ENCODE measurements at places on chromosomes 5 and 9.

GRCh38 chr9:79565245-79565644 is 6.5 kb upstream of the TLE4 start:
- DNase-seq = no peak

- DNase-seq = no peak
Observed at GRCh38 chr9:89375191-89375760, 57.0 kb downstream of the SECISBP2 start.

GRCh38 chr9:38091310-38092199 is 22.5 kb upstream of the SHB start:
- DNase-seq = no peak

DNA sequence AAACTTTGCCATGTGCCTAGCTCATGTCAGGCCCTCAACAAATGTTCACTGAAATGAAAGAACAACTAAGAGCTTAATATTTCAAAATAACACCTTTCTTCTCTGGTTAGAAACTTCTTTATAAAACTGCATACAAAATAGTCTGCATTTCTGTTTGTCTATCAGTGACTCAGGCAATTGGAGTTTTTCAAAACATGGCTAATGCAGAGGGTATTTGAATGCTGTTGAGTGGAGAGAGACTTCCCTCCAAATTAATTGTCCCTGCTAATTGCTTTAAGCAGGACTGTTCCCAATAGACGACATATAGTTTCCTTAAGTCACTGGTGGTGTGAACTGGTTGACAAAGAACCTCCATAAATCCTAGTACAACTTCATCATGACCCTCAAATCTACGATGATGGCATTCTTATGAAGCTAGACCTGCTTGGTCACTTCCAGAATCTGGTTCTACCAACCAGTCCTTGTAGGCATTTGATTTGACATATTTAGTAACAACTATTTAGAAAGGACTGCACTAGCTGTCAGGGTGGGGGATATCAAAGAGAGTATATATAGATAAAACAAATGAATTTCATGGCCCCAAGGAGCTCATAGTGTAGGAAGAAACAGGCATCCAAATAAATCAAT is 84.5 kb downstream of the PRLR start:
- DNase-seq = no peak

DNA sequence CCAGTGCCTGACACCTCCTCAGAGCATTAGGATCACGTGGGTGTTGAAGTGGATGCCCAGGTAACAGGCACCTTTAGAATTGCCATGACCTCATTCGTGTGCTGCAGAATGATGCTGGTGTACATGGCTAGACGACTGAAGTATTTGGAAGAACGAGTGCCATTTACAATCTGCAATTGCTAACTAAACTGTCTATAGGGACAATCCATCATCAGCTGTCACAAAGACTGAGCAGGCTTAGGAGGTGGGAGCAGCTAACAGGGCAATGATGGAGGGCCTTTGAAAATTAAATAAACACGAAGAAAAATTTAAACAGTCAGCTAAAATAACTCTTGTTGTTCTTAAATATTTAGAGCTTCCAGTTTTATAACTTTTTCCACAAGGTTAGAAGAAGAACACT is 375.8 kb downstream of the GADD45G start:
- no peak for DNase-seq

DNA sequence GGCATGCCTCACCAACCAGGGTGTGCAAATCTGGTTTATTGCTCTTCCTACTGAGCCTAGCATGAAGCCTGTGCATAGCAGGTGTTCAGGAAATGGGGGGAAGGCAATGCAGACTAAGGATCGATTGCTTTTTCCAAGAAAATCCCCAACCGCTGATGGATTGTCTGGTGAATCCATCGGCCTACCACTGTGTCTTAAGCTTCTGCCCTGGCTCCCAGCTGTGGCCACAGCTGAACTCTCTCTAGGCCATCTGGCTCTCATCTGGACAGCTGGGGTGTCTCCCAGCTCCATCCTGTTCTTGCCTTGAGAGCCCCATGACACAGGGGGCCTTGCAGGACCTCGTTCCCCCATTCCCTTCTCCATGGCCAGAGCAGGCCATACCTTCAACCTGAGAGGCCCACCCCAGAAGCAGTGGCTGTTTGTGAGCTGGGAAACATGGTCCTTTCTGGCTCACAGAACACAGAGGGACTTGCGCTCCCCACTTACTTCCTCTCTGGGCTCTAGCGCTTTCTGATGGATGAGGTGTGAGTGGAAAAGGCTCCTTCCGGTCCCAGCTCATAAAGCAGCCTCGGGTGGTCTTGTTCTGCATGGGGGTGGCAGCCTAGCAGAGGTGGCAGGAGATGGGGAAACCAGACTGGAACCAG is 41.8 kb downstream of the COL27A1 start:
- no peak for DNase-seq

DNA sequence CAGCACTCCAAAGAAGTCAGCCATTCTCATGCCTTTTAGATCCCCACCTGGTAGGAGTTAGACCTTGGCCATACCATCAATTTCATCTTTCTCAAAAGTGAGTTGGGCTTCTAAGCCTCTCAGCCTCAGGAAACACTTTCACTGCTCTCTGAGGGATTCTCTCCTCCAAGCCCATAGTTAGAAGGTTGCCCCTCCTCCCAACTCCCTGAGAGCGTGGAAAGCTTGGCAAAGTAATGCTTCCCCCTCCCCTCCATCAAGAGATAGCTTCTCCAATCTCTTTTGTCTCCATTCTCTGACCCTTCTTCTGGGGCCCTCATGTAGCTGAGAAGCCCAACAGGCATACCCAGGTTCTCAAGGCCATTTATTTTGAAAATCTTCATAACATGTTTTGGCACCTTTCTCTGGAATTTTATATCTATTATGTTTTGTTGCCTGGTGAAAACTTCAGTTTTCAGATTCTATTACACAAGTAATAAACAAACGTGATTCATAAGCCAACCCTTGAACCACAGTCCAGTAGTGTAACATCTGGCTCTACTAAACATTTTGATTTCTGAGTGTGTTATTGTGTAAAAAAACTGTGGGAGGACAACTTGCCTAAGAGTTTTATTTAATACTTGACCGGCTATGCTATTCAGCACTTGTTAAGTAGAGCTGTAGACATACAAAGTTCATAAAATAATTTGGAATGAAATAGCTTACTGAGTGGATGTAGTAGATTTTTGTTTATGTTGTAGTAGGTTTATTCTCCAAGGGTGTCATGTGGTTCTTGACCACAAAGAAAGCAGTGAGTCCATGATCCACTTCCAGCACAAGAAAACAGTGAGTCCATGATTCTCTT is 17.1 kb downstream of the LVRN start:
- DNase-seq = no peak

- DNase-seq = peak; percentile 82
Observed at GRCh38 chr9:12718482-12719026, 25.4 kb downstream of the TYRP1 start.

DNA sequence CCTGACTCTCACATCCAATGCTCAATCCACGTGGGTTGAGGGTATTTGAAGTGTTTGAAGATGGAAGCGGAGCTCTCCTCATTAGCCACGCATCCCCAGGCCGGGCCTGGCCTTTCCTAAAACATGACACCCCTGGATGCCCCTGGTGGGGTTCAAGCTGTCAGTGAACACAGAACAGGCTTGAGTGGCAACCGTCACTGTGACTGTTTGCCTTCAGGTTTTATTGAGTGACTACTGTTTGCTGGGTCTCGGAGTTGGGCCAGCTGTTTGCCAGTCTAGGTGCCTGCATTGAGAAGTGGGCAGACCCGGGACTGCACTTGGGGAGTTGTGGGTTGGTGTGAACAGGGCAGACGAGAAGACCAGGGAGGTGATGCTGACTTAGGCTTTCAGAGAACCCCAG is 7.8 kb upstream of the OLFM1 start:
- no peak for DNase-seq

DNA sequence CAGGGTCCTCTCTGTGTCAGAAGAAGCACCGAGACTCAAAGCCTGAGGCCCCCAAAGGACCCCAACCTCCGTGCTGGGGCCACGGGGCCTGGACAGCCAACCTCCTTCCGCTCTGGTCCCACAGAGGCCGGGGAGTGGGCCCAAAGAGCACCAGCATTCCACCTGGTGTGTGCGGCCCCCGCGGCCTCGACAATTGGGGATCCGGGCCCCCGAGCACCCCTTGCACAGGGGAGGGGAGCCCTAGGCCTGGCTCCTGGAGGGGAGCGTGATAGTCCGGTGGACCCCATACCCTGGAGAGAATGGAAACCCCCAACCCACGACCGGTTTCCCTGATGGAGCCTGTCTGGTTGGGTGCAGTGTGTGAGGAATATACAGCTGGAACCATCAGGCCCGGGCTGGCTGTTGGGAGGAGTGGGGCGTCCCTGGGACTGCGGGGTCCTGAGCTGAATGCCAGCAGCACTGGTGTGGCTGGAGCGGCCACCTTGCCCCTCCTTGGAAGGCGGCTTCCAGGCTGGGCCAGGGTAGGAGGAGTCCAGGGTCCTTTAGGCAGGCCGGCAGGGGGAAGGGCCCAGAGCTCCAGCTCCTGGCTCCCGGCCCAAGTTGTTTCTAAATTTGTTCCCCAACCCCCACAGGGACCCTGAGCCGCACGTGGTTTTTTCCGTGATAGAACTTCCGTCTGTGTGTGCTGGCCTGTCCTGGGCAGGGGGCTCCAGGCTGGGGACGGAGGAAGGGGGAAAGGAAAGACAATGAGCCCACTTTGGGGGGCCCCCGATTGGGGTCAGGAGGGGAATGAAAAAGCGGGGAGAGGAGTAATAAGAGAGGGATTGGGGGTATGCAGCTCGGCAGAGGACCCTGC is 825 bp upstream of the TOR4A start:
- peak; percentile 58 for DNase-seq

GRCh38 chr5:160092960-160093707 is 26.1 kb downstream of the PWWP2A start:
- DNase-seq = no peak

DNA sequence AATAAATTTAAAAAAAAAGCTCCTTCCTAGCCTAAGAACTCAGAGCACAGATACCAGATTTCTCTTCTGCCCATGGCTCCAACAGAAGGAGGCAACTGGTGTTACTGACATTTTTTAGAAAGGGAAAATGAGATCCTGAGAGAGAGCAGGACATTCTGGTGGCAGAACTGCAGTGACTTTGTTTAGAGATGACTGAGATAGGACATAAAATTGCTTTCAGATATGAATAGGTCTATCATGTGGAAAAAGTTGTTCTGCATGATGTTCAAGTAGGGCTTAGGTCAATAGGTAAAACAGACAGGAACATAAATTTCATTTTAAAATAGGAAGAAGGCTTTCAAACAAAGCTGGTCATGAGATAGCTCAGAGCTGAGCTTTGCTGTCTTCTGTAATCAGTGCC is 49.6 kb downstream of the NIPAL4 start:
- no peak for DNase-seq

DNA sequence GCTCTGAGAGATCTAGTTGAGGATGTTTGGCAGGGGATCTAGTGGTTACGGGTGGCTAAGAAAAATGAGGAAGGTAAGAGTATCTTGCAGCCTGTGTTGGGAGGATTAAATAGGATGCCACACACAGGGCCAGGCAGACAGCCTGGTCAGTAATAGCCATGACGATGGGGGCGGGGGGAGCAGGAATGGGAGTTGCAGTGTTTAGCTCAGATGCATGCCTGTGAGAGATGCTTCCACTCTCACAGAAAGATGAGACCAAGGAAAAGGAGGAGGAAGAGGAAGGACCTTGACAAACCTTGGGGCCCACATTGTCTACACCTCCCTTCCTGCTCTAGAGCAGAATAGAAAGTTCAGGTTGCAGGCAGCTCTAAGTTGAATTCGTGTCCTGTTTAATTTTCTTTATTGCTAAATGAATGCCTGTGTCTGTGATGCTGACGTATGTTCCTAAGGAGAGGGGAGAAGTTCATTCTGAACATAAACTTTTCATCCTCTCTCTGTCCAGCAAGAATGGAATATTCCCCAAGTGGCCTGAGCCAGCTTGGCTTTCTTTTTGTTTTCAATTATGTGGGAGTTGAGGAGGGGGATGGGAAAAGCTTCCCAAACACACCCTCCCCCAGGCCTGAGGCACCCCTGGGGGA is 28.7 kb downstream of the TGFBI start:
- DNase-seq = no peak

DNA sequence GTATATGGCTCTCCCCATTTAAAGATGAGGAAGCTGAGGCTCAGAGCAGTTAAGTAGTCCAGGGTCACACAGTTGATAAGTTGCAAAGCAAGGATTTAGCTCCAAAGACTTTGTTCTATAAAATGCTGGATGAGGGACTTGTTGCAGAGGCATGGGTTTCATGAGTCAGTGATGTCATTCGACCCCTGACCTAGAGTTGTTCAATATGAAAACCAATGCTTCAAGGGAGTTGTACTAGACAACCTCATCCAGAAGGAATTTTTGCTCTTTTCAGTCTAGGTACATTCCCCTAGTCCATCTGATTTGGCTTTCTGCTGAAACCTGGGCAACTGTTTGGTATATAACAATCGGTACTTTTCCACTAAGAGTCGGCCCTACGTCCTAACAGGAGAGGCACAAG is 550.4 kb downstream of the EBF1 start:
- DNase-seq = no peak

DNA sequence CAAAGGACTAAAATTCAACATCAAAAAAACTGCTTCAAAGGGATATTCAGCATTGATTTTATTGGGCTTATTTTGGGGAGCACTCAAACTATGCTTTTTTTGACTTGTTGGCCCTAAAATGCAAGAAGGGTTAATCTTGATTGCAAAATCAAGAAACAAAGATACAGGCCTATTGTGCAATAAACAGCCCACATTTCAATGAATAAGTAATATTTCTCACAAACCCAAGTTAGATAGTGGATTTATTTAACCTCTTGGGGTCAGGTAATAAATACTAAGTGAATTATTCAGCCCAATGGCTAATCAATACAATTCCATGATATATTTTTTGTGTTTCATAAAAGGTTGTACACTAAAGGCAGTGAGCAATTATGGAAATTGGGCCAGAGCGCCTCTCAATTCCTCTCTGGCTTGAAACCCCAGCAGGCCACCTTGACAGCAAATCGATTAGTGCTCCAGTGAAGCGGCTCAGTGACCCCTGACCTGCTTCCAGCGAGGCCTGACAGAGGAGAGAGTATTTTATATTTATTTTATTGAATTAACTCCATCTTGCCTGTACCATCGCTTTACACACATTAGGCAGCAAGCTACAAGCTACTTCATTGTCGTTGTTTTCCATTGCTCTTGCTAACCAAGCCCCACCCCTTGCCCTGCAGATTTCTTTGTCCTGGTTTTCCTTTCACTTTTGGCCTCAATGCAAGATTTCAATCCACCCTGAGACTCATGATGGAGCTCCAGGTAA is 65.5 kb downstream of the EBF1 start:
- DNase-seq = peak; percentile 43

GRCh38 chr9:34520505-34521385 is 2.0 kb downstream of the ENHO start:
- no peak for DNase-seq

DNA sequence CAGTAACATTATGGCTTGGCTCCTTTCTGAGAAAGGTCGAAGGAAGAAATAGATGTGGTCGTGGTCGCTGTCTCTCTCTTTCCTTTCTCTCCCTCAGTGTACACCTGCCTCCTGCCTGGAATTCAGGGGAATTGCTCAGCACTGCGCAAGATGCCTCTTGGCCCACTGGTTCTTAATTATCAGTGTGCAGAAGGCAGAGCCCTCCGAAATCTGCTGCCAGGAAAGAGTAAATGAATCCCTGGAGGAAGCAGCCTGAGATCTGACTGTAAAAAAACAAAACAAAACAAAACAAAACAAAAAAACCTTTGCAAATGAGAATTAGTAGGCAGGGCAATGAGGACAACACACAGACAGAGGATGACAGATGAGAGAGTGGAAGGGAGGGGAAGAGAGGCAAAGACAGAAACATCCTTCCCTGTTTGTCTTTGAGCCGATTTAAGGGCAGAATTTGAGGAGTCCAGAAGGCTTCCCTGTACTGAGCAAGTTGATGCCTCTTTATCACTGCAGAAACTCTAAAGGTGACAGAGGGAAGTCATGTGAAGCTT is 113.8 kb upstream of the PUM3 start:
- peak; percentile 30 for DNase-seq

GRCh38 chr5:157193699-157194424 is 13.2 kb downstream of the ITK start:
- DNase-seq = no peak

Measured in neural progenitor cell (in vitro differentiated cells).